ENCODE measurements at places on chromosomes 12 and 14.
A peak's percentile ranks its signal among the peaks of the same experiment; 100 is the strongest.

DNA sequence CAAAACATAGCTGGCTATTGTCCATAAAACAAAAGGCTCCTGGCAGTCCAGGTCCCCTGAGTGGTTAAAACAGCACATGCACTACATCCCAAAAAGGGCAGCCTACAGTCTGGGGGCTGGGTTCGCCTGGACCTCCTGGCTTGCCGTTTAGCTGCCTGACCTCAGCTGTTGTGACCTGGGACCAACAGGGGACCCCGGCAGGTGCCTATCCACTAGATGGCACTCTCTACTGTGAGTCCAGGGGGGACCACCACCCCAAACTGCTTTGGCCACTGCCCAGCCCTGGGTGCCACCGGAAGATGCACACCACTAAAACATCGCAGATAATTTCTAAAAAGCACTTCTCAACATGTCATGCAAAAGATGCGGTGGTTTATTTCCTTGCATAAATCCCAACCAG, 2.9 kb upstream of the RTL1 start:
- H3K36me3 ChIP-seq: no peaks in the 10 kb centered on the region
- H3K27me3 ChIP-seq: no peaks in the 10 kb centered on the region
- H3K27ac ChIP-seq: no peak overlapping the region
- no peak for DNase-seq
- H3K4me3 ChIP-seq: no peak overlapping the region

DNA sequence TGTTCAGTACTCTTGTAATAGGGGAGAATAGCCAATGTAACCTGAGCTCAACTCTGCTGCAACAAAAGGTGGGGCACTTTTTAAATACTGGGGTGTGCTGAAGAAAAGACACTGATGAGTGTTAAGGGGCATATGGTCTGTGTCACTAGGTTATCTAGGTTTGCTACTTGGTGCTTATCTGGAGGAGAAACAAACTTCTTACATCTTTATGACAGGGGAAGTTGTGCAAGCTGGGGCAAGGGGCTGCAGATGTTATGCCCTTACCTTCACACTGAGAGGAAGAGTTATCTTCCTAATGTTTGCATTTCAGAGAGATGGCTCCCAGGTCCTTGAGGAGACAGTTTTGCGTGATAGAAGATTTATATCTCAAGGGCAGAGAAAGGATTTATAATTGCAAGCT, 90.9 kb upstream of the PKP2 start:
- no peaks in the 10 kb centered on the region for H3K4me1 ChIP-seq
- H3K27me3 ChIP-seq: no peaks in the 10 kb centered on the region
- no peak overlapping the region for H3K4me3 ChIP-seq
- no peaks in the 10 kb centered on the region for H3K36me3 ChIP-seq
- no peak for DNase-seq

GRCh38 chr12:93572712-93573551, 457 bp downstream of the SOCS2 start:
- DNase-seq: no peak
- peaks cover 3% of the 10 kb centered on the region for H3K27me3 ChIP-seq
- peak overlapping the region; percentile 71 for H3K4me3 ChIP-seq
- peak overlapping the region; percentile 9 for H3K27ac ChIP-seq

- H3K27me3 ChIP-seq: no peaks in the 10 kb centered on the region
- H3K36me3 ChIP-seq: no peaks in the 10 kb centered on the region
- no peak overlapping the region for H3K4me3 ChIP-seq
- no peak for DNase-seq
Measured at GRCh38 chr12:106519607-106520021, 63.2 kb upstream of the RFX4 start.

DNA sequence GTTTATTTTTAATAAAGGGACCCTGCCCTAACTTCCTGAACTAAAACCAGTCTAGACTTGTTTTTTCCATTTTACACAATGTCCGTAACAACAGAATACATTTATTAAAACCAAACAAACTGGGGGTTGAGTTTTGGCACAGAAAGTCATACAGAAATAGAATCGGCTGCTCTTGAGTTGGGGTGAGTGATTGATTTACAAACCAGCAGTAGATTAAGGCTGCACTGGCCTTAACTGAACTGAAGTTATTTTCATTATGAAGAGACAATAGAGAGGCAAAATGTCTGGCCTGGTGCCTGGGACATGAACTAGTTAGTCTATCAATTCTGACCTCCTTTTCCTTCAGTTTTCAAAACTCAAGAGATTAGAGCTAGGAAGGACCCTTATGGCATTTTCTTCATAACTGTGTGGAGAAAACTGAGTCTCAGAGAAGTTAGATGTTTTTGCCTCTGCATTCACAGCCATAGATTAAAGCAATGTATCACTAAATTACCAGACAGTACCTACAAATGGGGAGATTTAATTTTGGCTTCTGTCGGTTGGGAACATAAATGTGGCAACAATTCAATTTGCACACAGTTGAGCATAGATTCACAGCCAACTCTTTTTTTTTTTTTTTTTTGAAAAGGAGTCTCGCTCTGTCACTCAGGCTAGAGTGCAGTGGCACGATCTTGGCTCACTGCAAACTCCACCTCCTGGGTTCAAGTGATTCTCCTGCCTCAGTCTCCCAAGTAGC, 19.8 kb upstream of the MGP start:
- no peak overlapping the region for H3K27ac ChIP-seq
- no peak for DNase-seq
- H3K36me3 ChIP-seq: no peaks in the 10 kb centered on the region
- no peak overlapping the region for H3K4me3 ChIP-seq
- peaks cover 6% of the 10 kb centered on the region for H3K4me1 ChIP-seq
- H3K27me3 ChIP-seq: no peaks in the 10 kb centered on the region

DNA sequence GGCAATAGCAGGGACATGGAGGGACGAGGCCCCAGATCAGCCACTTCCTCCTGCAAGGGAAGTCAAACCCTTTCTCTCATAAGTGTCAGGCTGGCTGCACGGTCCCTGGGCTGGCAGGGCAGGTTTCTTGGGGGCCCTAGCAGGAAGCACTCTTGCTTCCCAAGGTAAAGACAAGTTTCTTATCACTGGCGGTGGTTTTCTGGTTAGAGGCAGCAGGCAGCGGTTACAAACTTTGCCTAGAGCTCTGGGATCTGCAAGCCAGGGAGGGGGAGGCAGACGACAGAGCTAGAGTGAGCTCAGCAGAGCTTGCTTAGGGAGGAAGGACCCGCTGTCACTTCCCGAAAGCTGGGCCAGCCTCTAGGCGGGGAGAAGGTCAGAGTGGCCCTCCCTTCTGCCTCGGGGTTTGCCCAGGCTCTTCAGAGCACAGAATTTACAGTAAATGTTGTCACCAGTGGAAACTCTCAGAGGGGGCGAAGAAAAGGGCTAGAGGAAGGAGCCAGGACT, 20.4 kb downstream of the BATF start:
- DNase-seq: peak; percentile 71
- peak overlapping the region; percentile 42 for H3K4me3 ChIP-seq
- H3K27ac ChIP-seq: peak overlapping the region; percentile 94
- no peaks in the 10 kb centered on the region for H3K27me3 ChIP-seq

DNA sequence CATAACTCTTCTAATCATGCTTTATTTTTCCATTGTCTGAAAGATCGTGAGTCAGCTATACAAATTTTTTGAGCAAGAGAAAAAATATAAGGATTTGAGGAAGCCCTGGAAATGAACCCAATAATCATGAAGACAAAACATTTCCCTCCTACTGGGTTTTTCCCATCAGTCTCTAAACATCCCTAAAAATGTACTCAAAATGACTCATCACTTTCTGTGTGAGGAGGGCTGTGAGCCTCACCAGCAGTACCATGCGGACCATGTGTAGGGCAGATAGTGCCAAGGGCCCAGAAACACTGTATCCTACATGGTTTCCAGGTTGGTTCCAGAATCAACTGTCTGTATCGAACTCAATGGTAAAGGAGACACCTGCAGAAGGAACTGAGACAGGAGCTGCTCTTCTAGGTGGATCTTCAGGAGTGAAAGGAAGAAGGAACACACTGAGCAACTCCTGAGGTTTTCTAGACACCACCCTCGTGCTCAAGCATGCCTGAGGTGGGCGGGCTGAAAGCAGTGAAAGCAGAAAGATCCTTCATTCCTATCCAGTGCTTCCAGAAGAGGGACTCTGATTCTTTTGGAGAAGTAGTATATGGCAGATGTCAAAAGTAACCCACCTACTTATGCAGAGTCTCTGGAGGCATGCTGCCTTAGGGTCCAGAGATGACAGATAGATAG, 48.6 kb upstream of the RHOJ start:
- no peaks in the 10 kb centered on the region for H3K4me1 ChIP-seq
- DNase-seq: no peak
- no peaks in the 10 kb centered on the region for H3K27me3 ChIP-seq
- H3K36me3 ChIP-seq: no peaks in the 10 kb centered on the region

GRCh38 chr12:46410495-46410894, 37.9 kb upstream of the SLC38A2 start:
- H3K4me3 ChIP-seq: no peak overlapping the region
- no peaks in the 10 kb centered on the region for H3K27me3 ChIP-seq
- no peaks in the 10 kb centered on the region for H3K36me3 ChIP-seq
- no peak for DNase-seq

GRCh38 chr12:96890331-96890730, 16.7 kb upstream of the NEDD1 start:
- no peak overlapping the region for H3K27ac ChIP-seq
- no peak overlapping the region for H3K4me3 ChIP-seq
- no peak for DNase-seq
- H3K27me3 ChIP-seq: no peaks in the 10 kb centered on the region
- H3K4me1 ChIP-seq: no peaks in the 10 kb centered on the region

GRCh38 chr14:25110106-25110505, 60.2 kb upstream of the STXBP6 start:
- no peaks in the 10 kb centered on the region for H3K27me3 ChIP-seq
- H3K36me3 ChIP-seq: no peaks in the 10 kb centered on the region
- no peak for DNase-seq

DNA sequence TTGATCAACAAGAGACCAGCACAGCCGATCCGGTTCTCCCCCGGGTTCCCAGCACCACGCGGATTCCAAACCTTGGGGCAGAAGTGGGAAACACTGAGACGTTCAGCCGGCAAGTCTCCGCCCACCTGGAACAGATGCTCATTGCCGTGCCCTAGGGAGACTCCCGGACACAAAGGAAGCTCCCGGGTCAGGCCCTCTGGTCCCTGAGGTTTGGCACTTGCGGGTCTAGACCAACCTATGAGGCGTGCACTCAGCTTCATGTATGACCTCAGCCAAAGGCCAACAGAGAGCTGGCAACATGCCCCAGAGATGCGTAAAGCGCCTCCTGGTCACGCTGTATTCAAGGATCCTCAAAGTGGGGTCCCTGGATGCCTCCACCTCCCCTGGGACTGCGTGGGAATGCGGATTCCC, 2.5 kb downstream of the RIMBP2 start:
- no peaks in the 10 kb centered on the region for H3K36me3 ChIP-seq
- H3K4me3 ChIP-seq: no peak overlapping the region
- no peaks in the 10 kb centered on the region for H3K4me1 ChIP-seq
- no peaks in the 10 kb centered on the region for H3K27me3 ChIP-seq
- DNase-seq: no peak
- no peak overlapping the region for H3K27ac ChIP-seq

- no peaks in the 10 kb centered on the region for H3K27me3 ChIP-seq
- no peak overlapping the region for H3K27ac ChIP-seq
- no peak overlapping the region for H3K4me3 ChIP-seq
- no peaks in the 10 kb centered on the region for H3K4me1 ChIP-seq
- no peaks in the 10 kb centered on the region for H3K36me3 ChIP-seq
Measured at GRCh38 chr14:100605230-100605629, 18.0 kb upstream of the BEGAIN start.
